ENCODE measurements at places on chromosomes 3 and 15.

DNA sequence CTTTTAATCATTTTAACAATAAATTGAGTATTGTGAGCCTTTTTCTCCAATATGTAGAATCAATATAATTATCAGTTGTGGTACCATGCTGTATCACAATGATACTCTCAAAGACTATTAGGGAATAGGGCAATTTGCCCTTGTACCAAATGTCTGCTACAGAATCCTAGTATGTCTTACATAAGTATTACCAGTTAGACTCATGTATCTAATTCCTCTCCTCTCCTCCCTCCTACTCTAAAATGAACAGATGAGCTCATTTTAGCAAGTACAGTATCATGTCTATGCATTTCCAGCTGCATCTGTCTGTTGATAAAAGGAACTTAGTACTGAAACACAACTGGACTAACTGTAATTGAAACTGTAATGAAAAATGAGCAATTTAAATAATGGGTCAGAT lies 124.3 kb upstream of the ATP11B start:
- peaks cover 36% of the 10 kb centered on the region for H3K27me3 ChIP-seq
- no peak for DNase-seq
- H3K4me1 ChIP-seq = peaks cover 3% of the 10 kb centered on the region
- no peaks in the 10 kb centered on the region for H3K36me3 ChIP-seq

GRCh38 chr15:56783857-56784661 lies 50.8 kb upstream of the ZNF280D start:
- no peak overlapping the region for H3K4me3 ChIP-seq
- H3K27ac ChIP-seq = no peak overlapping the region
- H3K4me1 ChIP-seq = no peaks in the 10 kb centered on the region

DNA sequence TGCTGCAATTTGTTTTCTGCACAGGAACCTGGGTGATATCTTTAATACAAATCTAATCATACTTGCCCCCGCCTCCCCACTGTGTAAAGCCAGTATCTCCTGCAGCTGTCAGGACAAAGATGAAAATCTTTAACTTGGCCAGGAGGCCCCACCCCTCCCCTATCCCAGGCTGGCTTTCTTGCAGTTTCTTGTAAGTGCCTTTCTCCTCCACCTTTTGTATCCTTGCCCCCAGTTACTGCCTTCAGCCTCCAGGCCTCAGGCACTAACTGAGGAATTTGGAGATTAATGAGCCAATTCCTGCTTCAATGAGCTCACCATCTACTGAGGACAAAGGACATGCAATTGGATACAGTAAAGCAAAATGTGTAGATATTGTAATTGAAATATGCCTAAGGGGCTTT lies 6.5 kb downstream of the GCSAM start:
- peak overlapping the region; percentile 86 for H3K27ac ChIP-seq
- H3K36me3 ChIP-seq = no peaks in the 10 kb centered on the region
- peaks cover 54% of the 10 kb centered on the region for H3K4me1 ChIP-seq
- H3K4me3 ChIP-seq = no peak overlapping the region
- DNase-seq = no peak

GRCh38 chr3:17852217-17852616 lies 109.8 kb upstream of the TBC1D5 start:
- no peaks in the 10 kb centered on the region for H3K4me1 ChIP-seq
- peaks cover 3% of the 10 kb centered on the region for H3K36me3 ChIP-seq
- no peak for DNase-seq
- no peaks in the 10 kb centered on the region for H3K27me3 ChIP-seq
- H3K27ac ChIP-seq = no peak overlapping the region

- no peaks in the 10 kb centered on the region for H3K27me3 ChIP-seq
- no peak overlapping the region for H3K4me3 ChIP-seq
- no peak overlapping the region for H3K27ac ChIP-seq
Measured at GRCh38 chr3:100081986-100082692, 32.2 kb downstream of the FILIP1L start.

DNA sequence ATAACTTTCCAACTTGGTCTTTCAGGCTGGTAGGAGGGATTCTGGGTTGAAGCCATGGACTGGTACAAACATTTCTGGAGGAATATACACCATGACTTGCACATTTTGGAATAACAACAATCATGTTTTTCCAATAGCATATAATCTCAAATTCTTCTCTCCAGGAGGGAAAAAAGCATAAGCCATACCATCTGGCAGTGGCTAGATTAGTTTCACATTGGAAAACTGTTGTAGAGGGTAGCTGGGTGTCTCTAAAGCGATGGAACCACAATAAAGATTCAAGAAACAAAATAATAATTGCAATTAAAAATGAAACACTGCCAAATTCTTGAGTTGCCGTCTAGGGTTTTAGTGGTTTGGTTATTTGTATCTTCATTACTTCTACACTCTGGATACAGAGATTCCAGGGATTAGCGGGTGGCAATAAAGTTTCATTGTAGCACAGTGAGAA lies 278.5 kb upstream of the RASGRP1 start:
- peak overlapping the region; percentile 69 for H3K27ac ChIP-seq
- H3K4me1 ChIP-seq = peaks cover 36% of the 10 kb centered on the region
- H3K36me3 ChIP-seq = no peaks in the 10 kb centered on the region
- DNase-seq = no peak
- no peak overlapping the region for H3K4me3 ChIP-seq

DNA sequence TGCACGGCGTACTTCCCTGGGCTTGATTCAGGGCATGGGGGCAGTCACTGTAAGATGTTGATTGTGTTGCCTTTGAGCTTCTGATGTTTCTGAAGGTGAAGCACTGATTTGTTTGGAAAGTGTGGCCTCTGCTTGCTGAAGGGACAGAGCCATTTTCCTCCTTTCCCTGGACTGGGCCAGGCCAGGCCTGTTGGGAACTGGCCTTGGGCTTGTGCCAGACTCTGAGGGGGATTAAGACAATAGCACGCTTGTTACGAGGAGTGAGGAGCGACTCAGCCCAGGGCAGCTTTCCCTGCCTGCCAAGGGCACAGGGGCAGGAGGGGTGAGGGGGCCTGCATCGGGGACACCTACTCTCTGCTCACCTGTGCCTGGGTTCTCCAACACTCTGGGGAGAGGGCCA lies 42.9 kb downstream of the LINGO1 start:
- DNase-seq = no peak
- H3K27ac ChIP-seq = no peak overlapping the region
- H3K36me3 ChIP-seq = no peaks in the 10 kb centered on the region

DNA sequence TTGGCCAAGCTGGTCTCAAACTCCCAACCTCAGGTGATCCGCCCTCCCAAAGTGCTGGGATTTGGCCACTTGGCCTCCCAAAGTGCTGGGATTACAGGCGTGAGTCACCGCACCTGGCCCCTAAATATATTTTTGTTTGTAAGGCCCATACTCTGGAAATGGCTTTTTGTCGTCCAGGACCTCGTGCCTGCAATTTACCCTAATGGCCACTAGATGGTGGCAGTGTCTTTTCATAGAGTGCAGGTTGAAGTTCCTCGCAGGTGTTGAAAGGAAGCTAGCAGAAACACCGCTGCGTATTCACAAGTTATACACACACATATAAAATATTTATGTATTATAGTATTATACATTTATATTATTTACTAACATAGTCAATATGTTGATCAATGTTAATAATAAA lies 97.2 kb downstream of the LRTM1 start:
- H3K4me3 ChIP-seq = no peak overlapping the region
- H3K27ac ChIP-seq = no peak overlapping the region
- H3K4me1 ChIP-seq = peaks cover 9% of the 10 kb centered on the region
- H3K36me3 ChIP-seq = no peaks in the 10 kb centered on the region
- H3K27me3 ChIP-seq = no peaks in the 10 kb centered on the region
- no peak for DNase-seq

DNA sequence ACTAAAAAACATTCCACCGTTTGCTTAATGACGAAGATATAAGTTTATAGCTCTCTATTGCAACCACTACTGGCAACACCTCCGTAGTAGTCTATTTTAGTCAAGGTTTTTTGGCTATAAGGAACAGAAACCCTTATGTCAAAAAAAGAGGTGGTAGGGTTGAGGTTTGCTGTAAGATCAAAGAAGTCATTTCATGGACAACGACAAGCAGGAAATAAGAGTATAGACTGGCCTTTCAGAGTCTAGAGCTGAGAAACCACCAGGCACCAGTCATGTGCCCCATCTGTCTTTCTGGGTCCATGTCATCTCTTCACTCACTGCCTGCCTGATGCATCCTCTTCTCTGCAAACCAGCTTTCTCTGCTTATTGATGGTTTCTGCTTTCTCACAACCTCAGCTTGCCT lies 42.7 kb downstream of the THBS1 start:
- peaks cover 4% of the 10 kb centered on the region for H3K4me1 ChIP-seq
- H3K27ac ChIP-seq = no peak overlapping the region
- no peaks in the 10 kb centered on the region for H3K36me3 ChIP-seq
- no peak for DNase-seq
- no peak overlapping the region for H3K4me3 ChIP-seq

- peaks cover 2% of the 10 kb centered on the region for H3K27me3 ChIP-seq
- H3K4me3 ChIP-seq = no peak overlapping the region
- no peaks in the 10 kb centered on the region for H3K36me3 ChIP-seq
- DNase-seq = no peak
- no peak overlapping the region for H3K27ac ChIP-seq
Measured at GRCh38 chr3:143348486-143349327, 229.1 kb downstream of the CHST2 start.

- peak overlapping the region; percentile 93 for H3K27ac ChIP-seq
- no peaks in the 10 kb centered on the region for H3K36me3 ChIP-seq
- peaks cover 56% of the 10 kb centered on the region for H3K4me1 ChIP-seq
- no peak for DNase-seq
- H3K27me3 ChIP-seq = no peaks in the 10 kb centered on the region
- no peak overlapping the region for H3K4me3 ChIP-seq
Measured at GRCh38 chr15:66617137-66618090, 51.6 kb upstream of the LCTL start.

- no peak overlapping the region for H3K27ac ChIP-seq
- H3K4me3 ChIP-seq = no peak overlapping the region
- H3K27me3 ChIP-seq = no peaks in the 10 kb centered on the region
- no peaks in the 10 kb centered on the region for H3K36me3 ChIP-seq
- peaks cover 2% of the 10 kb centered on the region for H3K4me1 ChIP-seq
- DNase-seq = no peak
Measured at GRCh38 chr3:165874663-165875489, 37.7 kb upstream of the BCHE start.

DNA sequence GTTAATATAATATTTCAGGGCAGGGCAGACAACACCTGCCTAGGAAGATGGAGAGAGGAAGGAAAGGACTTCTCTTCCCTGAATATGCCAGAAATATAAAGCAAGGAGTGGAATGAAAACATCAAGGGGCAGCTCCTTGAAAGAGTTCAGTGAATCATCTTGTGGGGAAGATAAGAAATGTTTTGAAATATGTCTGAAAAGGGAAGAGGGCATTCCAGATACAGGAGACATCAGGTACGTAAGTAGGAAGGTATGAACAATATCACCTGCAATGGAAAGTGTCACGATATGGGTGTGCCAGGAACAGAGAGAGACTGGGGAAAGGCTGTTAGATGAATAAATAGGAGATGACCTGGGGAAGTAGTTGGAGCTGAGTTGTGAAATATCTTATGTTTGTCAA lies 75.8 kb upstream of the WDR72 start:
- H3K36me3 ChIP-seq = no peaks in the 10 kb centered on the region
- H3K27me3 ChIP-seq = no peaks in the 10 kb centered on the region
- no peak overlapping the region for H3K4me3 ChIP-seq
- no peak for DNase-seq

DNA sequence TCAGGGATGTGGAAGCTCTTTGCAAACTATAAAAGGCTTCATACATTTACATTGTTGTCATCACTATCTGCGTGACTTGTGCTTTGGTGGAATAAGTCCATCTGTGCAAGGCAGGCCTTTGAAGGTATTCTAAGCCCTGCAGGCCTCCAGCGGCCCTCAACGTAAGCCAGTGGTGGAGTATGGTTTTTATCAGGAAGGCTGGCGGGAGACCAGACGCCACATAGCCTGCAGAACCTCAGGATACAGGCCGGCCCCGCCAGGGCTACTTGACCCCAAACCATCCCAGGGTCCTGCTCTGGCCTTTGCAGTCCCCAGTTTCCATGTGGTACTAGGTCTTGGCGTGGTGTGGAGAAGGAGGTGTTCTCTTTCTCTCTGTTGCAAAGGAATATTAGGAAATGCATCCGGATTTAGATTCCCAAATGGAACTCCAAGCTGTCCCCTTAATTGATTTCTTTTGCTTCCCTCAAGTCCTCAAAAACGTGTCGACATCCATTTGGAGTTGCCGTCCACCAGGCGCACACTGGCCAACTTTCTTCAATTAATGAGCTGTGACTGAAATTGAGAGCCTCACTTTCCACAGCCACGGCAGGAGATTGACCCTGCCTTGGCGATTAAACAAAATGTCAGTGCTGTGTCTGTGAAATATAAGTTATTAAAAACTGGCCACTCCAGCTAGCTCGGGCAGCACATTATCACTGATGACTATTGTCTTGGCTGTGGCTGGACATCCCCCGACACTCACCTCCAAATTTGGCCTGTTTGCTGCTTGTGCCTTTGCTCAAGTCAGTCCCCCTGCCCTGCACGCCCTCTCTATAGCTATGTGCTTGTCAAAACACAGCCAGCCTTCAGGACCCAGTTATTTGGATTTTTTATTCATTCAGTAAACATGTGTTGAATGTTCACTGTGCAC lies 239.8 kb upstream of the TLE3 start:
- H3K4me1 ChIP-seq = peaks cover 59% of the 10 kb centered on the region
- no peaks in the 10 kb centered on the region for H3K27me3 ChIP-seq
- DNase-seq = peak; percentile 20
- peak overlapping the region; percentile 34 for H3K27ac ChIP-seq
- peaks cover 13% of the 10 kb centered on the region for H3K36me3 ChIP-seq

DNA sequence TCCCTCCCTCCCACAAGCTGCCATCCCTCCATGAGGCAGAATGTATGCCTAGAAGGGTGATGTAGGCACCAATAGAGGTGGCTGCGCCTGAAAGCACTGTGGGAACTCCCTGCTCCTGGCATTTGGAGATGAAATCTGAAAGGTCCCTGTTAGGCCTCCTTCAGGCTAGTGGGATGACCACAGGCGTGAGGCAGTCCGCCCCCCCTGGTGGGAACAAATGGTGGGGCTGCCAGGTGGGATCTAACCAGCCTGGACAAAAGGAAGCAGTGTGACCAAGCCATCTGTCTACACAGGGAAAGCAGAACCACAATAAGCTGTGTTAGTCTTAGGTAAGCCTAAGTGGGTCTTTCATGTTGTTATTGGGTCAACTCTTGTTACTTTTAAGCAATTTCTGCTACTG lies 25.3 kb downstream of the IL5RA start:
- H3K27ac ChIP-seq = no peak overlapping the region
- H3K4me3 ChIP-seq = no peak overlapping the region
- peaks cover 10% of the 10 kb centered on the region for H3K27me3 ChIP-seq

DNA sequence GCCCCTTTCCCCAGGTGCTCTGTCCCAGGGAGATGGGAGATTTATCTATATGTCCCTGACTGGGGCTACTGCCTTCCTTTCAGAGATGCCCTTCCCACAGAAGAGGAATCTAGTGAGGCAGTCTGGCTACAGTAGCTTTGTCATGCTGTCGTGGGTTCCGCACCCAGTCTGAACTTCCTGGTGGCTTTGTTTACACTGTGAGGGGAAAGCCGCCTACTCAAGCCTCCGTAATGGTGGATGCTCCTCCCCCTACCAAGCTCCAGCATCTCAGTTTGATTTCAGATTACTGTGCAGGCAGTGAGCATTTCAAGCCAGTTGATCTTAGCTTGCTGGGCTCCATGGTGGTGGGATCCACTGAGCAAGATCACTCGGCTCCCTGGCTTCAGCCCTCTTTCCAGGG lies 35.4 kb upstream of the SLC7A14 start:
- H3K4me1 ChIP-seq = peaks cover 18% of the 10 kb centered on the region
- peaks cover 2% of the 10 kb centered on the region for H3K36me3 ChIP-seq
- no peaks in the 10 kb centered on the region for H3K27me3 ChIP-seq

Measured in mesothelial cell of epicardium (in vitro differentiated cells).